A549 treated with CORT108297 at 1 μM for 4 hours (cell line): ENCODE measurements at places on chromosomes 5 and 9. TPM values are rescaled to one million over a fixed set of nuclear protein-coding genes. Genes with fewer than 3 reads are reported as not detected.

Gene DAB2
- total RNA-seq = 9.0 to 10.9 TPM (median 10.3 TPM) in 5 replicates

Gene PDE6A
- total RNA-seq = 0.13 to 0.21 TPM (median 0.13 TPM) in 5 replicates

Gene KCNV2
- total RNA-seq = not detected in 5 replicates

Gene PROP1
- not detected in 5 replicates for total RNA-seq
